ENCODE measurements at places on chromosomes 6 and 20. TPM values are rescaled to one million over a fixed set of nuclear protein-coding genes. Genes with fewer than 3 reads are reported as not detected.

DNA sequence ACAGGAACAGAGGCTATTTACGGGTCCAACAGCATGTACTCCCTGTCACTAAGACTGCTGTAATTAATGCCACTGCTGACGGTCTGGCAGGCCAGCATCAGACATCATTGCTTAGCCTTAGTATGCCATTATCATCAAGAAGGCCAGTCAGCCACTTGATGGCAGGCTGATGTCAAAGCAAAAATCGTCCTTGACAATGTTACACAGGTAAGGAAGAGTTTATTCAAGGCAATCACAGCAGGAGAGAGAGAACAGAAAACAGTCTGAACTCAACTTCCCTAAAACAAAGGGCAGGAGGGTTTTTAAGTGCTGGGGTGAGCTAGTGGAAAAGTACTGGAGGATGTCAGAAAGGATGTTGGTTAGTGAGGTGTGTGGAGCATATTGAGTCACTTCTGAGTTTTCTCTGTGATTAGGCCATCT, 25.1 kb downstream of the FKBP1C start:
- no peak for DNase-seq

- peak; percentile 72 for DNase-seq
Measured at GRCh38 chr6:125294925-125295324, 6.8 kb downstream of the HDDC2 start.

GRCh38 chr6:136921381-136921935, 643 bp upstream of the SLC35D3 start:
- no peak for DNase-seq

DNA sequence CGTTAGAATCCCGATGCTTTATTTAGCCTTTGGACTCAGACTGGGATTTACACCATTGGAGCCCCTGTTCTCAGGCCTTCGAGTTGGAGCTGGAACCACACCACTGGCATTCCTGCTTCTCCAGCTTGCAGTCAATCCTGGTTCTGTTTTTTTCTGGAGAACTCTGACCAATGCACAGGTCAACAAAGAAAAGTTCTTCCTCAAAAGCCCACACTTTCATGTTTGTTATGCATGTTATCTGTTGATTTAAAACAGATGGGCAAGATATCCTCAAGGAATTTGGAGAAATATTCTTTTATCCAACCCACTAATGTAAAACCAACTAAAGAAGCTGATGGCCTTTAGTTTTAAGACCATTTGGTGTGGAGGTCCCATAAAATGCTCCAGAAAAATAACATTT, 205.7 kb downstream of the ANKRD60 start:
- DNase-seq: no peak

Gene ASIP
- total RNA-seq: 0.55 TPM

Gene HCK
- 3.7 TPM for total RNA-seq

DNA sequence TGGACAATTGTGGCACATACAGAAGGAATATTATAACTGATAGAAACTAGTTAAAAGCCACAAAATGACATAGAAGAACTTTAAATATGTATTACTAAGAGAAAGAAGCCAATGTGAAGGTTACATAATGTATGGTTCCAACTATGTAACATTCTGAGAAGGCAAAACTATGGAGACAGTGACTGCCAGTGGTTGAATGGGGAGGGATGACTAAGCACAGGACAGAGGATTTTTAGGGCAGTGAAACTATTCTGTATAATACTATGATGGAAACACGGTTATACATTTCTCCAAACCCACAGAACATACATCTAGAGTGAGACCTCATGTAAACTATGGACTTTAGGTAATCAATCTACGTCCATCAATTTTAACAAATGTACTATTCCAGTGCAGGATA, 22.4 kb downstream of the SYNCRIP start:
- no peak for DNase-seq

DNA sequence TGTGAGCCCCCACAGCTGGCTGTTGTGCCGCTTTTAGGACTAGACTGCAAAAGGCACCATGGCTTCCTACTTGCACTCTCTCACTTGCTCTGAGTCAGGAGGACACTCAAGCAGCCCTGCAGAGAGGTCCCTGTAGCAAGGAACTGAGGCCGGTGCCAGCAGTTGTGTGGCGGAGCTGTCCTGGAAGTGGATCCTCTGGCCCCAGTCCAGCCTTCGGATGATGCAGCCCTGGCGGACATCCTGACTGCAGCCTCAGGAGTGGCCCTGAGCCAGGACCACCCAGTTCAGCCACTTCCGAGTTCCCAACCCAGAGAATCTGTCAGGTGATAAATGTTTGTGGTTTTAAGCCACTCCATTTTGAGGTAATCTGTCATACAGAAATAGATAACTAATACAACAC, 17.5 kb downstream of the CTCFL start:
- no peak for DNase-seq

Gene BHLHE23
- not detected for total RNA-seq

DNA sequence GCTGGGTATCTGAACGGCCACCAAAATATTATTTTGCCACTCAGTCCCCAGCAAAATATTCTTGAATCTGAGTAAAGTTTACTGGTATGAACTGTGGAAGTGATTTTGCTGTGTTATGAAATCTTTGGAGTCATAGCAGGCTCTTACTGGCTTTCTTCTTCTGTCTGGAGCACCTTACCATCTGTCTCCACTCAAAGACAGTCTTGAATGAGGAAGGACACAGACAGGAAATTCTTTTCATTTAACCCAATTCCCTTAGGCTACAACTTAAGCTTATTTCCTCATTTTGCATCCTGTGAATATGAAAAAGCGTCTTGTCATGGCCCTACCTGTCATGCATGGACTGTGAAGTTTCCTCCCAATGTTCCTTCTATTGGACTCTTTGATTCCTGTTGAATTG, 24.7 kb downstream of the FNDC1 start:
- no peak for DNase-seq

DNA sequence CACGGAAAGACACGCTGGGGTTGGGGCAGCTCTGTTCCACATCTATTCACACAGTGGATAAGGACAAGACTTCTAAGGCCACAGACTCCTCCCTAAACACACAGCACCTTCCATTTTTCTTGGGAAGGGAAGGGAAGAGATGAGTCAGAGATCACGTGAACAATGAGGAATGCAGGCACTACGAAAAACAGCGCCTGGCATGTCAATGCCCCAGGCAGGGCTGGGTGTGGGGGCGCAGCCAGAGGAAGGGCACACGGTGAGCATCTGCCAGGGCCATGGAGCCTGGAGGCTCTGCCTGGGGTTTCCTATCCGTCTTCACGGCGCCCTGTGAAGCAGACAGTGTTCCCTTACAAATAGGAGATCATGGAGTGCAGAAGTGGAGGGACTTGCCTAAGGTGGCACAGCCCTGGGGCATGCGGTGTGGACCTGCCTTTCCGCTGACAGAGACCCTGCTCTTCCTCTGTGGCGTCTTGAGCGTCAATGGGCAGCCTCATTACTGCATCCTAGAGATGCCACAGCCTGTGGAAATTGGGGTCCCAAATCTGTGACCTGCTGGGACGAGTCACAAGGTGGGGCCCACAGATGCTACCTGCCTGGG, 15.4 kb downstream of the UNC93A start:
- no peak for DNase-seq

Gene FHL5
- 0.23 TPM for total RNA-seq

Gene OR2H2
- total RNA-seq: not detected

DNA sequence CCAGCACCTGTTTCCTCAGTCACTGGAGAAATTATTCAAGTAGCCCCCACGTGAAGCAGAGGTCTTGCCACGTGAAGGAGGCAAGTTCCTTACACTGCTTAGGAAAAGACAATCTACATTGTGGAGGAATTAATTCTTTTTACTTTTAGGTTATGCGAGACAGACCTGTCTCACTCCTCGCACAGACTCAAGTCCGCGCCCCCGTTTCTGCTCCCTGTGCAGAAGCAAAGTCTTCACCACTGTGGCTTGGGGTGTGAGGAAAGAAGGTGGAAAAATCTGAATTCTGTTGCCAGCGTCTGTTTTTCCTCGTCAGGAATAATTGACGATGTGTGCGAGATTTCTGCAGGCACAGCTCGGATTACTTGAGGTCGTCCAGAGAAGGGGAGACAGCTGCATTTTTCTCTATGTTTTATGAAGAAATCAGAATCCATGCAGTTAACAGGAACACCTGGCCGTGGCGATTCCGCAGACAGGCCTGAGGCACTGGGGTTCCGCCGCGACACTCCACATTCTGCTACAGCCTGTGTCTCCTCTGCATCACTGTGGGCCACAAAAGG, 185.1 kb downstream of the SMOC2 start:
- DNase-seq: no peak

DNA sequence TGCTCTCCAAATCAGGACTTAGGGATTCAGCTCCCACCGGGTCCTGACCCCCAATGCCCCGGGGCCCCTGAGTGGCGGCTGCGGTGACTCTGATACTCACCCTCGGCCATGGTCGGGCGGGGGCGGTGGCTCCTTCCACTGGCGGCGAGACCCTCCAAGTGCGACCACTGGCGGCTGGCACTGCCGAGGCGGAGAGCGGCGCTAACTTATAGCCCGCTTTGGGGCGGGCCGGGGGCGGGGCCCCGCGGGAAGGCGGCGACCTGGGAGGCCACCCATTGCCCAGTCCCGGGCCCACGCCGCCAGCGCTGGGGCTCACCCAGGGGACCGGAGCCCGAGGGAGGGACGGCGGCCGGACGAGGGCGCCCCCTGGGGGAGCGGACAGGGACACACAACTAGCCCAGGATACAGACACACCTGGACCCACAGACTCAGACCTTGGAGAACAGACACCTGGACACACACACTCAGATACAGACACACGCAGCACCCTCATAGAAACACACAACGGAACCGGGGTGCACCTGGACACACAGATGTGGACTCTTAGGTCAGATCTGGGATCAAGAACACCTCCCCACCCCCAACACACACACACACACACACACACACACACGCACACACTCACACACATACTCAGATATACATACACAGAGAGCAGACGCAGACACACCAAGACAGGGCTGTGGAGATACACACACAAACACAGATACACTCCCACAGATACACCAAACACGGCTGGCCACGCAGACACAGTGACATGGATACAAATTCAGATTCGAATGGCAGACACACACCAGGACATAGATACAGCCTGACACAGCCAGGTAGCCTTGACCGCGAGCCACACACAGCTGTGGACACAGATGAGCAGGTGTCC, at the start of gene TGM2:
TSS of gene TGM2 (minus strand) at position 182 of the 877 bp plus-strand sequence. CDS start at position 110, 72 bp downstream.
- DNase-seq: peak; percentile 94

- no peak for DNase-seq
Measured at GRCh38 chr6:33410711-33411631, at the start of gene PHF1. TSS of gene PHF1 (plus strand) at chr6:33411014. CDS start at chr6:33412264, 1,250 bp downstream.

Gene NFKBIL1
- 9.4 TPM for total RNA-seq

DNA sequence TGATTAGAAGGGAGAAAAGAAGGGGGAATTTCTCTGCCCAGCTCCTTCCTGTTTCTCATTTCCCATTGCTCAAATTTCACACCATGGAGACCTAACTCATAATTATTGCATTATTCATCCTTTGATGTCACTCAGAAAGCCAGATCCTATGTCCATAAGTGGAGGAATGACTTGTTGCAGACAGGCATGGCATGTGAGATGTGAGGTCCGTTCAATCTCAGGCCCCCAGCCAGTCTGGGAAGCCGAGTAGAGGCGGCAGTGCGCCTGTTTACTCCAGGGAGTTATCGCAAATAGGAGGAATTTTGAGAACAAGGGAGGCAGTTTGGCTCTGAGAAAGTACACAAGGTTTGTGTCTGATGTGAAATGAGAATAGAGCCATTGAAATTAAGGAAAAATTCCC, 26.9 kb upstream of the MOCS1 start:
- DNase-seq: no peak

- no peak for DNase-seq
Measured at GRCh38 chr20:50541606-50542041, 31.4 kb downstream of the PTPN1 start.

Gene VGLL2
- total RNA-seq: not detected

DNA sequence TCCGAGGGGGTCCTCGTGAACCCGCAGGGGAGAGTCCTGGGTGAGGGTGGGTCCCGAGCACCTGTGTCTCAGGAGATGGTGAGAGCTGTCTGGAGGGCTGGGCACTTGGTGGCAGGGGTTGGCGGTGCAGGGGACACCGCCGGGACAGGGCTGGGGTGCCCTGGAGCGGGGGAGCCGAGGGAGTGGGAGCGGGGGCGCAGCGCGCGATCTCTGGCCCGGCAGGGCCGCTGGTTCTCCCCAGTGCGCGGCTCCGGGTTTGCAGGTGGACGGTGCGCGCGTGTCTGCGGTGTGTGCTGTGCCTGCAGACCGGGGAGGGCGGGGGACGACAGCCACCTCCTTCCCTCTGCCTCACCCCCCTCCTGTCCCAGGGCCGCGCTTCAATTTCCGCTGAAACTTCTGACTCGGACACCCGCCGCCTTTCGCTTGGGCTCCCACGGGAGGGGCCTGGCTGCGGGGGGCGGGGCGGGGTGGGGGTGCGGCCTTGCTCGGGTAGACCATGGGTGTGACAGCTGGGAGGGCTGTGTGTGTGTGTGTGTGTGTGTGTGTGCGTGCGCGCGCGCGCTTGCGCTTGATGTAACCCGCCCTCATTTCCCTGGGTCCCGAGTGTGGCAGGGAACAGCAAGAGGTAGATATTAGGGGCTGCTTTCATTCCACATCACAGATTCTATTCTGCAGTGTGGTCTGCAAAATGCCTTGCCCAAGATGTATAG, 1.2 kb downstream of the TRIB3 start:
- peak; percentile 92 for DNase-seq

Gene UBE2C
- total RNA-seq: 0.96 TPM

Gene CCN6
- total RNA-seq: not detected

DNA sequence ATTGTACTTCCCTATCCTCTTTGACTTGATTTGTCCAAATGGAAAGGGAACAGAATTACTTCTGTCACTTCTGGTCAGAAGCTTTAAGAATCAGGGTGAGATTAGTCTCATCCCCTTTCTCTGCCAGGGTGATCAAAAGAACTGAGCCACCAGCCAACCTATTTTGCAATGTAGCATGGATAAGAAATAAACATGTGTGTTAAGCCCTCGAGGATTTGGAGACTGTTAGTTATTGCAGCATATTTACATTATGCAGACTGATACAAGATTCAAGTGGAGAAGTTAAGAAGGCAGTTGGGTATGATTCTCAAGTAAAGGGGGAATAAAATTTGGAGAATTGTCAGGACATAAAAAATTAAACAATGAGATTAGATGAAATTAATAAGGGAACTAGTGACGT, 106.0 kb downstream of the FRK start:
- DNase-seq: no peak

GRCh38 chr6:30970946-30971345, 12.6 kb upstream of the MUC21 start:
- DNase-seq: no peak
